Urothelium cell line (cell line): ENCODE measurements at places on chromosomes 16 and 17.

DNA sequence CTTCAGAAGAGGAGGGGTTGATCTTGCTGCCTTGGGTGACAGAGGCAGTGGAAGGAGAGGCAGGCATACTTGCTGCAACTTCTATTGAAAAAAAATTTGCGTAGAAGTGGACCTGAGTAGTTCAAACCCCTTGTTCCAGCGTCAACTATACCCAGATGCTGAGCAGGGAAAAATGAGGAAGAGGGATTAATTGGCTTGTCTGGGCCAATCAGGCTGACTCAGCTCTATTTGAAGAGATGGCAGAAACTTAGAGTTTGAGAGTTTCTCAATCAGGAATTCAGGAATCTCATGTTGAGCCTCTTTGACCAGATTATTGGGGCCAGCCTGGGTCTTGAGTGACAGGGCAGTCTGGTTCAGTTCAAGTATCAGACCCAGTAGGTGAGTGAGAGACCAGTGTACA lies 17.6 kb downstream of the CASC3 start:
- DNase-seq, result no peak

- DNase-seq, result no peak
Measured at GRCh38 chr17:80116276-80116920, 15.0 kb downstream of the GAA start.

- no peak for DNase-seq
Measured at GRCh38 chr16:50553731-50554360, 5.7 kb downstream of the NKD1 start.

GRCh38 chr17:64171041-64171440 lies 41.1 kb upstream of the ERN1 start:
- no peak for DNase-seq
